ENCODE measurements at places on chromosomes 2 and 18.
A peak's percentile ranks its signal among the peaks of the same experiment; 100 is the strongest.

DNA sequence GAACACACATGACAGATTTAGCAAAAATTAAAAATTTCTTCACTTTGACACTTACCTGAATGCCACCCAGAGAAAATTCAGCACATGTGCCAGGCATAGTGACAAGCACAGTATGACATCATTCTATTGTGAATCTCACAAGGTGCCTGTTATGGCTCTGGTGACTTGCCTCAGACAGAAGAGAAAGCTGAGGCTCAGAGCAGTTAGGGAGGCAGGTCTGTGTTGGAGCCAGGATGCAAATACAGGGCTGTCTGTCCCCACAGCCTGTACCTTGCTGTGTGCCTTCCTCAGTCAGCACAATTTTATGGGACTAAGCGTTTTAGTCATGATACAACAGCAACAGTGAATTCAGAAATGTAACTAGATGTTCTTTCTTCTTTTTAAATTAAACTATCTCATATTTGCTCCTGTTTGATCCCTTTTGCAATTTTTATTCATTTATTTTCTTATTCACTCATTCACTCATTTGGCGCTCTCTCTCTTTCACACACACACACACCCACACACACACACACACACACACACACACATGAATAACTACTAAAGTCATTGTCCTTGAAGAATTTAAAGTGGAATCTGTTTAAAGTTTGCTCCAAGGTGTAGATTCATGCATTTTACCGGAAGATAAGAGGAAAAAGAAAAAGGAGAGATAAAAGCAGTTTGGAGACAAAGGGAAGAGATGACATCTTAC lies 37.9 kb upstream of the CTAGE1 start:
- no peak for DNase-seq

DNA sequence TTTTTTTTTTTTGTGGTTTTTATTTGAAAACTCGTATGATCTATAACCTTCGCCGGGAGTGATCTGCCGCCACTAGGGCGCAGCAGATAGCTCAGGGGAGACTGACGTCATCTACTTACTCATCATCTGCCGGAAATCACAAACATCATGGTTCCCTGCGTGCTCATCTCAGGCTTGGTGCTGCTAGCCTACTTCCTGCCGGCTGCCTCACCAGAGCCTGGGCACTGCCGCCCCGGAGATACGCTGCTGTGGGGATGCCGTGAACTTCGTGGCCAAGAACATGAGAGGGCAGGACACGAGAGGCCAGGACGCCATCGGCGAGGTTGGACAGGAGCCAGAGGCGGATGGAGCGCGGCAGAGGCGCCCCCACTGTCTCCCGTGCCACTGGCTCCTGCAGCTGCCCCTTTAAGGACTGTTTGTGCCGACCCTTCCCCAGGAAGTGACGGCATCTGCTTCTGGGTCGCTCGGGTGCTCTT lies 68.8 kb downstream of the DOK6 start:
- no peak for DNase-seq

- no peak for DNase-seq
Observed at GRCh38 chr2:86570059-86570458, 6.8 kb upstream of the CHMP3 start.

- no peak for DNase-seq
Observed at GRCh38 chr2:173002751-173003541, 72.7 kb upstream of the MAP3K20 start.

- no peak for DNase-seq
Observed at GRCh38 chr18:50527636-50528307, 32.1 kb upstream of the MAPK4 start.

- no peak for DNase-seq
Observed at GRCh38 chr2:230925443-230925878, 419 bp upstream of the GPR55 start.

- DNase-seq, result no peak
Observed at GRCh38 chr2:30949435-30949834, 142.2 kb upstream of the CAPN13 start.

DNA sequence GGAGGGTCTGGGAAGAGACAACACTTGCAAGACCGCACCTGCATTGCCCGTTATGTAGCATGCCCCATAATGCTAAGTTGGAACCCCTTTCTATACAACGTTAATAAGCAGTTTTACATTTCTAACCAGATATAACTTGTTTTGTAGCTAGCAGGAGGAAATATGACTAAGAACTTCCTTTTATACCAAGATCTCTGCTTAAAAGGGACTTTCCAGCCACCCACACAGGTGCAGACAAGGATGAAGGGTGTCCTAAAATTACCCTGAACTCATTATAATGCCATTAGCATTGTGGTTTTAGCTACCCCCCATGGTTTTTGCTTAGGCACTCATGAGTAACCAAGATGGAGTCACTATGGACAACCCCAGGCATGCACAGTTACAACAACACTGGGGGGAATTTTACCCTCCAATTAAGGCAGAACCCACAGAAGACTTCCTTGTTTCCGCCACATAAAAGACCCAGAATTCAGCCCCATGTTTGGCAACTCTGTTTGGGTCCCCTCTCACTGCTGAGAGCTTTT lies 362.8 kb downstream of the CBLN2 start:
- no peak for DNase-seq

DNA sequence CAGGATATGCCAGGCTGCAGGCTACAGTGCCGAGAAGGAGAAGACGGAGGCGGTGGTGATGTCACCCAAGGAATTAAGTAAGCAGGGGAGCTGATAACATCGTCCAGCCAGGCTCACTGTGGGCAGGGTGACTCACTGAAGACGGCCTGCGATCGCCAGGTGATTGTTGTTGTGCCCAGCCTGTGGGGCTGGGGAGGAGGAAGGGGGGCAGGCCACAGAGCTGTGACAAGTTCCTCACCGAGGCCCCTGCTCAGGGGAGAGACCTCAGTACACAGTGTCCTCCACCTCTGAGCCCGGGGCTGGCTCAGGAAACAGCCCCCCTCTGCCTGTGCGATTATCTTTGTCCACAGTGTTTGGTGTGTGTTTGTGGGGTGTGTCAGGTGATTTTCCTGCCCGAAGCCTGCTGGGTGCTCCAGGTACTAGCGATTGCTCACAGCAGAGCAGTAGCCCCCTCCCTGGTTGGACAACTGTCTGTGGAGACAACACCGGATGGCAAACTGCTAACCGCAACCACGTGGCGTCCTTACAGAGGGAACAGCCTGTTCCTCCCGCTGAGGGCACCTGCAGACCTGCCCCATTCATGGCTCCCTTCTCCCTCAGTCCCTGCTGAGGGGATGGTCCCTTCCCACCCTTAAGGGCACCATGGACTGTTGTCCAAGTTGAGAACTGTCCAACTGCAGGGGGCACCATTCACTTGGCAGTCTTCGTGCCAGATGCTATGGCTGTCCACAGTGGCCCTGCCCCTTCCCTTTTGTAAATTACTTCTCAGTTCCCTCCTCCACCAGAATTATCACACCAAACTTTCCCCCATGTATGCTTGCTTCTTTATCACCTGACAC lies 95.1 kb downstream of the ZFP36L2 start:
- DNase-seq, result no peak

DNA sequence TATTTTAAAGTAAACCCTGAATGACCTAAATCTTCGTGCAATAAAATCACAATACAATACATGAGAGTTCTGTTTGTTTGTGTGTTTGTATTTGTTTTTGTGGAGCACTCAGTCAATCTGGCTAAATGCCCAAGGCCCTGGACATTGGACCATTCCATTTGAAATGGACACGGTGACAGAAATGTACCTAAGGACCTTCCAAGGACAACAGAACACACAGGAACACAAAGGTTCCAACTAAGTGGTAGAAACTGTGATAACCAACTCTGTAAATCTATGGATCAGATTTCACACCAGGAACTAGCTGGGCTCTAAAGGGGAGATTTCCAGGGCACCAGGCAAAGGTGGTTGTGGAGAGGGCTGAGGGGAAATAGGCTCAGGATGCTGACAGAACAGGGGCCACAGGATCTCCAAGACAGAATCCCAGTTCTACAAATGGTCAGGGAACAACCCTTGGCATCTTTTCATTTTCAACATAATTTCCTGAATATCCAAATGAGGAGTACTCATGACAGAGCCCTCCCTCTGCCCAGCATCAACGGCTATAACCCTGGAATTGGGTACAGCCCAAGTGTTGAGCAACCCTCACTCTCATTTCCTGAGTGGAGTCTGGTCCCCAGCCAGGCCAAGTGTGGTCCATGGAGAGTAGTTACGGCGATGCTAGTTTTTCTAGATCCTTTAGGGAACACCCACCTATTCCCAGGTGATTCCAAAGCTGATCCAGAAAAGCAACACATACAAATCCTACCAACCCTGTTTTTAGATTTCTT lies 78.4 kb downstream of the NCKAP5 start:
- DNase-seq, result no peak

DNA sequence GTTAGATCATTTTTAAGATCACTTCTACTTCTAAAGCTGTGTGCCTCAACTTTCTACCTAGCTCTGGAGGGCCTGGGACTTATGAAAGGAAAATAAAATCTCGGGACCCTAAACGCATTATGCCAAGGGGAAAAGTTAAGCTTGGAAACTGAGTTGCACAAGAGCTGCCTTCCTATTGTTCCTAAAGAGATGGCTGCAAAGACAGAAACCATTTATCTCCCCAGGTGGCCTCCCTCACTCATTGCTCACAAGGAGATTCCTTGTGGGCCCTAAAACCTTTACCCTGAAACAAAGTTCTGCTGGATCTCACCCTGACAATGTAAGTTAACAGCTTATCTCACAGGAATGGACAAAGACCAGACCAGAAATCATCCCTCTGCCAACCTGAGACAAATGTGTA lies 26.8 kb downstream of the TUBB6 start:
- DNase-seq, result no peak

DNA sequence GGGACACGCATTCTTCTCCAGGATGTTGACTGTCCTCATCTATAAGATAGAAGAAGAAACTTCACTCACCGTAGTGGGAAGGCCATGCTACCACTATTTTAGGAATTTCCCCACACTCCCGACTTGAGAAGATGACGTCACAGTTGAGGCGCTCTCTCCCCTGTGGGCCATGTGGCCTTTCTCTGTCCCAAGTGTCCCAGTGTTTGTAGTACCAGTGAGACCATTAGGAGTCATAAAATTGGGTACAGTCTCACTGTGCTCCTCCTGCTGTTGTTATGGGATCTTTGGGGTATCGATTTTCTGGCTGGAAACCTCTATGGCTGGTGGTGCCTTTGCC lies 7.2 kb upstream of the SNTG2 start:
- DNase-seq, result no peak

DNA sequence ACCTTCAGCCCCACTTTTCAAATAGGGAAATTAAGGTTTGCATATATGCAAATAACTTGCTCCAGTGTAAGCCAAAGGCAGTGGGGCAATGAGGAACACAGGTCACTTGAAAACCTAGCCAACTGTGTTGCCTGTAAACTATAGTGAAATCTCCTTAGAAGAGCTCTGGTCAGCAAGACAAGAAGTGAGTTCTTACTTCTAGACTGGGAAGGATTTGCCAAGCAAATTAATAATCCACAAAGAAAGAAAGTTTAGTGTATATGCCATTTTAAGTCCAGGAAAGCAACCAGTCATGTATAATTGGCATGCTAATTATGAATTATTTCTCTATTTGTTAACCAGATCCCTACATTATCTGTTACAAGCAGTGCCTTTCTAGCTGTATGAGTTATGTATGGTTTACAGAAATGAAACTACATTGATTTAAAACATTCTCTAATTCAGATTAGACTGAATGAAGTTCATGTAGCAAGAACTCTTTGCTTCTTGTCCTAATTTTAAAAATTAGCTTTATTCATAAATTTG lies 129.9 kb downstream of the MTX2 start:
- DNase-seq, result no peak

- DNase-seq, result no peak
Observed at GRCh38 chr18:69819460-69819859, 128.2 kb downstream of the CD226 start.

DNA sequence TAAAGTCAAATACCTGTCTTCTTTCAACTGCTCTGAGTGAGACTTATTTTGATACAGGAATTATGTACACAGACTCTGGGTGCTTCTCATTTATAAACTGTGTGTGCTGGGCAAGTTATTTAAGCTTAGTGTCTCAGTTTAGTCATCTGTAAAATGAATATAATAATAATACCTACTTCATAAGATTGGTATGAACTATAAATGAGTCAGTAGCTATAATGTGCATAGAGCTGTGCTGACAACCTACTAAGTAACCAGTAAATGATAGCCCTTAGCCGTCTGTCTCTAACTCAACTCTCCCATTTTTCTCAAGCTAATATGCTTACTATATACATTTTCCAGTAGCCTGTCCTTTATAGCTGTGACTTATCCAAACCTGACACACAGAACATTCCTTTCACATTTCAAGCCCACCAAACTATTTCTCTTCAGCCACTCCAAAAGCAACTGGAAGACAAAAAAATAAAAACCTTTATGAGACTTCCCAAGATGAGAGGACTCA lies 319.8 kb downstream of the ETAA1 start:
- DNase-seq, result no peak

GRCh38 chr2:33681364-33681757 lies 82.3 kb upstream of the FAM98A start:
- DNase-seq, result peak; percentile 95

GRCh38 chr2:158021226-158021625 lies 80.5 kb upstream of the UPP2 start:
- no peak for DNase-seq

- no peak for DNase-seq
Observed at GRCh38 chr18:48624856-48625255, 86.0 kb downstream of the CTIF start.

GRCh38 chr18:32629981-32630700 lies 142.7 kb downstream of the KLHL14 start:
- DNase-seq, result no peak

DNA sequence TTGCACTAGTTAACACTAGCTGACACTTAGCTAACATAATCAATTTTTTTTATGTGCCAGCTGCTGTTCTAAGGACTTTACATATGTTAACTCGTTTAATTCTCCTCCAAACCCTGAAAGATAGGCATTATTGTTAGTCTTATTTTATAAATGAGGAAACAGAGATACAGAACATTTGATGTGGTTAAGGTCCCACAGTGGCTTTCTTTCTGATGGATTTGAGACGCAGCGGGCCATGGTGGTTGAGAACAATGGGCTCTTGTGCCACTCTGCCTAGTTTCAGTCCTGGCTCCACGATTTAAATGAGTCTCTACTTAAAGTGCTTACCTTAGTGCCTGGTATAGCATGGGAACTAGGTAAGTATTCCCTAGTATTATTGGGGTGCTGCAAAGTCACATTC lies 201.9 kb upstream of the SPRED2 start:
- no peak for DNase-seq

- peak; percentile 34 for DNase-seq
Observed at GRCh38 chr2:38947241-38948239, 57.9 kb downstream of the ARHGEF33 start.

GRCh38 chr2:130819608-130820278 lies 17.0 kb upstream of the ARHGEF4 start:
- DNase-seq, result no peak

GRCh38 chr2:195368249-195369217 lies 288.5 kb upstream of the SLC39A10 start:
- no peak for DNase-seq

DNA sequence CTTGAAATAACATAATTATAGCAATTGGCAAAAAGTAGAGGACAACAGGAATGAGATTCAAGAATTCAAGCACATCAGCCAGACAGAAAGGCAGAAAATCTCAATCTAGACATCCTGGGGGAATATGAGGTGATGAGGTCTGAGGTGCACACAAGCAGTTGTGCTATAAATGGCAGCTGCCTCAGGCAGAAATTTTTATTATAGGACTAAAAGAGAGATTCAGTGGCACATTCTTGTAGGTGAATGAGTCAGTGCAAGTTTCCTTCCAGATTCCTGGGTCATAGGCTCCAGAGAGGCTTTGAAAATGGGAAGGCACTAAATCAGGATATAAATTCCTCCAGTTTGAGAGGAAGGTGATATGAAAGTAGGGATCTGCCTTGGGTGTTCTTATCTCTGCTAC lies 127.2 kb upstream of the THSD7B start:
- DNase-seq, result no peak

GRCh38 chr2:101361121-101361520 lies 26.2 kb downstream of the CREG2 start:
- no peak for DNase-seq
